Lung (tissue), 17 donors: ENCODE measurements at places on chromosomes 2 and 18. TPM values are rescaled to one million over a fixed set of nuclear protein-coding genes. Genes with fewer than 3 reads are reported as not detected.
A peak's percentile ranks its signal among the peaks of the same experiment; 100 is the strongest.

Gene RTP5
- not detected for total RNA-seq

DNA sequence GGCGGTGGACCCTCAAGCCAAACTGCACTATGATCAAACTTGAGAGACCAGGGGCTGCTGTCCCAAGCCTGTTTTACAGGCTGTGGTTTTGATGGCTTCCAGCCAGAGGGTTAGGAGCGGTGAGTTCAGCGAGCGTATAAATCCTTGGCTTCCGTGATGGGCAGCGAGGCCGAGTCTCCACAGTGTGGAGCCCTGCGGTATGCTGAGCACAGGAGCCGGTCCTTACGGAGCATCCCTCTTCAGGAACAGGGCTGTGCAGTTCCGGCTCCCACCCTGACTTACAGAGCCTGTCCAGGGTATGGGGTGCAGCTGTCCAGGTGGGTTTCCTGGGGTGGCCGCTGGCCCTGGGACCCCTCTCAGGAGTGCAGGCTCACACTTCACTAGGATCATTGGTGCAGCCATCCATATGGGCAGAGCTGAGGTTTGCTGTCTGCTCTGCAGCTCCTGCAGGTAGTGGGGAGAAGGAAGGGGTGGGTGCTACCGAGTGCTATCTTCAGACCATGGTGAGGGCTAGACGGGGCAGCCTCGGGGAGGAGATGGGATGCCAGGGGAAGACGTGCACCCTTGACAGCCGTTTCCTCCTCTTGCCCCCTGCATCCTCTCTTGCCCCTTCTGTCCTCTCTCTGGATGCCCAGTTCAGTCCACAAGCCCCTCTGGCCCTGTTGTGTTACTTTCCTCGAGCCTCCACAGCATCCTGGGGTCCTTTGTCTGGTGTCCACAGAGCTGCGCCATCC, 104.3 kb downstream of the FAM210A start:
- H3K4me1 ChIP-seq, result no peaks in the 10 kb centered on the region
- no peak for DNase-seq
- H3K4me3 ChIP-seq, result no peak overlapping the region
- no peaks in the 10 kb centered on the region for H3K27me3 ChIP-seq

DNA sequence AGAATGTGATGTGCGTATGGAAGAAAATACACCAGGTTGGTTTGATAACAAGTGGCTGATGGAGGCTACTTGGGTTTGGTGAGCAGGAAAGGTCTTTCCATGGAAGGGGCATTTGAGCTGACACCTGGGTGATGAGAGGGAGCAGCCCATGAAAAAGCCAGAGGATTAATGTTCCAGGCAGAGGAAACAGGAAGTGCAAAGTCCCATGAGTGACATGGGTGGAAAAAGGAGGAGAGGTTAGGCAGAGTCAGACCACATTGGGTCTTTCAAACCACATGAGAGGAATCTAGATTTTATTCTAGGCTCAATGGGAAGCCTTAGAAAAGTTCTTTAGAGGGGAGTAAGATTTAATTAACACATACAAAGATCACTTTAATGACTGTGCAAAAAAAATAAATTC, 195.7 kb downstream of the LRATD1 start:
- no peaks in the 10 kb centered on the region for H3K36me3 ChIP-seq
- no peak overlapping the region for H3K27ac ChIP-seq
- no peak overlapping the region for H3K4me3 ChIP-seq
- H3K4me1 ChIP-seq, result no peaks in the 10 kb centered on the region
- DNase-seq, result no peak

Gene TMEM178A
- total RNA-seq, result 2.5 TPM

- H3K27ac ChIP-seq, result no peak overlapping the region
- H3K27me3 ChIP-seq, result peaks cover 23% of the 10 kb centered on the region
- no peak overlapping the region for H3K4me3 ChIP-seq
- peaks cover 28% of the 10 kb centered on the region for H3K4me1 ChIP-seq
- no peak for DNase-seq
These were observed 12.0 kb downstream of the SIX3 start for GRCh38 chr2:44953499-44953883.

Gene CCDC178
- total RNA-seq, result 1.1 TPM

GRCh38 chr2:108621087-108621559, 86.9 kb downstream of the LIMS1 start:
- no peaks in the 10 kb centered on the region for H3K36me3 ChIP-seq
- H3K4me1 ChIP-seq, result peaks cover 84% of the 10 kb centered on the region
- DNase-seq, result peak; percentile 57
- no peaks in the 10 kb centered on the region for H3K27me3 ChIP-seq
- H3K27ac ChIP-seq, result peak overlapping the region; percentile 26
